Cerebellum (tissue), 4 donors: ENCODE measurements at places on chromosomes 2 and 18.

GRCh38 chr2:198857246-198857645 is 600.5 kb downstream of the SATB2 start:
- DNase-seq, result no peak

GRCh38 chr2:178202927-178203326 is 8.6 kb downstream of the OSBPL6 start:
- DNase-seq, result no peak

DNA sequence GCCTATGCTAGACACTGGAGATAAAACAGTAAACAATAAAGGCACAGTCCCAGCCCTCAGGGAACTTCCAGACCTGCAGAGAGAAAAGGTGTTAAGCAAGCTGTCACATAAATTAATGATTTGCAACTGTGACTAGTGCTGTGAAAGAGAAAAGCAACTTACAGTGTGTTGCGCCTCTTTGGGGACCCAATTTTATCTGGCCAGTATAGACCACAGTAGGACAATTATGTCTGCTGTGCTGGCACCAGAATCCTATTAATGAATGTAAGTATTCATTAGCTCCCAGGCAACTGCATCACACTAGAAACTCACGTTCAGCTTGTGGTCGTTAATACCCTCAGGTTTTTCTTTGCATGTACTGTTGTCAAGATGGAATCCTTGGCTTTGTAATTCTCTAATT is 55.3 kb upstream of the CHST9 start:
- no peak for DNase-seq

DNA sequence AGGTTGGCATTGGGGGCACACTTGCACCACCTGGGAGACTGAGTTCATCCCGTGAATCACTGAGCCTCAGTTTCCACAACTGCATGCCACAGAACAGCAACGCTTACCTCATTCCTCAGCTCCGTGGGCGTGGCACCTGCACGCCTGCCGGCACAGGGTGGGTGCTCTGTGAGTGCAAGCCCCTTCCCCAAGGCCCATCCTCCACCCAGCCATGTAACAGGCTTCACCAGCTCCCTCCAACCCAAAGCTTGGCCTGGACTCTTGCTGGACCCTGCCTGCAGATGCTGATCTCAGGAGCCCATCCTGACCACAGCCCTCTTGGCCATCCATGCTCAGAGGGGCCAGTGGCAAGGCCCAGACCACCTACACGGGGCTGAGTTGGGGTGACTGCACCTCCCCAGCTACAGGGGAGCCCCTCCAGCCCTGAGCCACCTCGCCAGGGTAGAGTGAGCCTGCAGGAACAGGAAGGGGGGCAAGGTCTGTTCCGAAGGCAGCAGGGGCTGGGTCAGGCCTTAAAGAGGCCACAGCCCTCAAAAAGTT is 1.8 kb downstream of the PRLH start:
- DNase-seq, result no peak

GRCh38 chr18:24678626-24679025 is 218.2 kb downstream of the HRH4 start:
- DNase-seq, result no peak
